ENCODE measurements at places on chromosomes 5 and 9. TPM values are rescaled to one million over a fixed set of nuclear protein-coding genes. Genes with fewer than 3 reads are reported as not detected.

KCNIP1 gene
- 11.1 TPM for total RNA-seq

FAM221B gene
- total RNA-seq, result not detected

PLPP7 gene
- 3.8 TPM for total RNA-seq

KCNMB1 gene
- total RNA-seq, result 0.13 TPM

LCN1 gene
- total RNA-seq, result not detected

HTR4 gene
- 0.34 TPM for total RNA-seq

LTC4S gene
- 13.4 TPM for total RNA-seq

PCDHA9 gene
- total RNA-seq, result 0.13 TPM

PCDHA6 gene
- 0.79 TPM for total RNA-seq

SIT1 gene
- 27.5 TPM for total RNA-seq

NR2F1-AS1 gene
- 12.1 TPM for total RNA-seq

OMD gene
- not detected for total RNA-seq

- DNase-seq, result no peak
Measured at GRCh38 chr5:98110791-98111190, 662.7 kb upstream of the RGMB start.

GRCh38 chr9:125633116-125633745 is 73.8 kb downstream of the MAPKAP1 start:
- DNase-seq, result no peak

- no peak for DNase-seq
Measured at GRCh38 chr9:70229026-70229425, 29.8 kb upstream of the SMC5 start.

GRCh38 chr9:82116556-82116955 is 128.0 kb downstream of the SPATA31D1 start:
- no peak for DNase-seq

- no peak for DNase-seq
Measured at GRCh38 chr5:128644863-128645262, 106.8 kb upstream of the FBN2 start.

- DNase-seq, result no peak
Measured at GRCh38 chr5:67204821-67205220, 8.2 kb upstream of the CD180 start.

GRCh38 chr5:135348918-135349317 is 50.1 kb downstream of the MACROH2A1 start:
- DNase-seq, result no peak

DNA sequence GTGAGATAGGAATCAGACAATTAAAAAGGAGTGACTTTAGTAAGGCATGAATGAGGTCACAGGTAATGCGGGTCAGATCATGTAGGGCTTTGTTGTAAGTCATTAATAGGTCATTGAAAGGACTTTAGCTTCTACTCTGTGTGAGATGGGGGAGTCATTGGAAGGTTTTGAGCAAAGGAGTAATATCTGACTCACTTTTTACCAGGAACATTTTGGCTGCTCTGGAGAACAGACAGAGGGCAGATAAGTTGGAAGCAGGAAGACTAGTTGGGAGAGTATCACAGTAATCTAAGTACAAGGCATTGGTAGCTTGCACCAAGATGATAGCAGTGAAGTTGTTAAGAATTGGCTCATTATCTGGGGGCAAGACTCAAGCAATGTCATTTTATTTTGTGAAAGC is 37.4 kb downstream of the KIF2A start:
- no peak for DNase-seq

- DNase-seq, result no peak
Measured at GRCh38 chr5:111776913-111777781, 20.2 kb upstream of the NREP start.

DNA sequence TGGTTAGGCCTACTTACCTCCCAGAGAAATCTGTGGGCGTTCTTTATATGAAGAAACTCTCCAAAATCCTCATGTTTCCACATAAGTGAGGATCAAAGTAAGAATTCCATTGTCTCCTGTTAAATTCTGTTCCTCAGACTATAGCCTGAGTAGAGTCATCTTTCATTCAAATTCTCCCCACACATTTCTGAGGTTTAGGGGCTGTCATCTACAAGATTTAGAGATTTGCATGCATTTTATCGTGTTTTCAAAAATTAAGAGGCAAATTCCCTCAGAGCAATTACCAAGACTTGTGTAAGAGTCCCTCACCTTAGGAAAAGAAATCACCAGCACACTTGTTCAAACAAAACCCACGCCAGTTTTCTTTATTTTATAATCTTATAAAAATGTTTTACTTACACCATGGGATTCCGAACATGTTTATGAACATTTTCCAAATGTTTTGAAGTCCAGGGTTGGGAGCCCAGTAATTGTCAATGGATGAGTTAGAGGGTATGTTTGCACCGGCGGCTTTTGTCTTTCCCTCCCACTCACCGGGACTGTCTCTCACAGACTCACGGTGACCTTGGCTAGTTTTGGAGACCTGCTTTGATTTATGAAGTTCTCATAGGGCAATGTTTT is 367.6 kb downstream of the ENC1 start:
- no peak for DNase-seq

- no peak for DNase-seq
Measured at GRCh38 chr5:91024206-91024605, 358.9 kb downstream of the ARRDC3 start.

GRCh38 chr9:116096046-116096445 is 57.5 kb upstream of the PAPPA start:
- DNase-seq, result no peak

GRCh38 chr5:79484731-79485130 is 29.2 kb downstream of the HOMER1 start:
- DNase-seq, result no peak

GRCh38 chr5:120405923-120406322 is 58.2 kb upstream of the PRR16 start:
- no peak for DNase-seq

Data from spleen (tissue), 13 donors.